ENCODE measurements at places on chromosomes 13 and 19.
A peak's percentile ranks its signal among the peaks of the same experiment; 100 is the strongest.

DNA sequence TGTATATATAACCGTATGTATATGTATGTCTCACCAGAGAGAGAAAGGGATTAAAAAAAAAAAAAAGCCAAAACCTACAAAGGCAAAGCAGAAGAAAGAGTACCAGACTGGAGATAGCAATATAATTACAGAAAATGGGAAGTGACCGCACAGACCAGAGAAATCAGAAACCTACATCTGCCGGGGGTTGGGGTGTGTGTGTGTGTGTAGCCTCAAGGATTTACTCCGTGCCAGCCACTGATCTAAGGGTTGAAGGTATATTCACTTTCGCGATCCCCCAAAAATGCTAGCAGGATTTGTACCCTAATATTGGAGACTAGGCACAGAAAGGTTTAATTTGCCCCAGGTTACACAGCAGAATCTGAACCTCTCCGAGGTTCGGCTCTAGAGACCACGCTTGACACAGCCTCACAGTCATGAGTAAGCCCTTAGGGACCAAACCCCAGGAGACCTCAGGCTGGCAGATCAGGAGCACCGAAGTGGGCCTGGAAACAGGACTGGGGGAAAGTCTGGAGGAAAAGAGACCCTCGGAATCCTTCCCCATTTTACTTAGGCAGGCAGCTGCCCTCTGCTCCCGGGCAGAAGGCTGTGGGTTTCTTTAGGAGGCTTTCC lies 14.8 kb downstream of the ARL11 start:
- no peak for DNase-seq

DNA sequence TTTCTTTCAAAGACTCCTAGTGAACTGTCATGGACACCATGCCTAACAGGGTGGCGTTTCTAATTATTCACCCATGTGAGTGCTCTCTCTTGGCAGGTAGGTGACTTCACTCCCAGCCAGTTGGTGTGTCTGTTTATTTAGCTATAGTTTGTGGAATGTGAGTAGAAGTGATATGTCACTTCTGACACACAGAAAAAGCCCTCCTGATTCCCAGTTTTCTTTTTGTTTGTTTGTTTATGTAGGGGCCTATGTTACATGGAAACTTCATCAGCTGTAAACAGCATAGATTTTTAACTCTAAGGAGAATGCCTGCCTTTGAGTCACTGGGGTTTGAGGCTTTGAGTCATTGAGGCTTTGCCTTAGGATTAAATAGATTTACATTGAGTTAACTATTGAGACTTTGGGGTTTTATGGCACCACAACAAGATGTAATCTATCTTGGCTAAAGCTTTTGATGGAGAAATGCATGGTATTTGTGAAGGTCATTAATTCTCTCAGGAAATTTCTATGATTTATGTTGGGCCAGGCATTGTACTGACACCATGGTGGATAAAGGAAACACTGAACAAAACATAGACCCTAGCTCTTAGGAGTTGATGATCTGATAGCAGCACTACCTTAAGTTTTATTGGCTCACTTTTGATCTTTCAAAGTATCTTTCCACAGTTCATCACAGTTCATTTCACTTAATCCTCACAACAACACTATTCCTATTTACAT lies 45.3 kb downstream of the UFM1 start:
- no peak for DNase-seq

DNA sequence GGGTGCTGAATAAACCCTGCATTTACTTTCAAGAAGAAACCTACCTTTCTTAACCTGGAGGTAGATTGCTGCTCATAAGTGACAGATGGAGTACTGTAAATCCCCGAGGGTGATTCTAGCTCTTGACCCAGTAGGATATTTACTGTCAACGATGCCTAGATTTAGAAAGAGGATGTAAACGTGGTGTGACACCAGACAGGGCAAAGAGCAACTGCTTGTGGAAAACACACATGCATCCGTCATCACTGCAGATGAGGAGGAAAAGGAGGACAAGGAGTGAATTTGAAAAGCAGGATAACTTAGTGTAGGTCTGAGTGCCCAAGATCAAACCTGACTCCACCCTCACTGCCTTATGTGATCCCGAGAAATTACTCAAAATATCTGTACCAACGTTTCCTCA lies 9.8 kb upstream of the CLN5 start:
- DNase-seq: no peak

GRCh38 chr13:95222733-95223018 lies 78.6 kb downstream of the ABCC4 start:
- no peak for DNase-seq

- peak; percentile 68 for DNase-seq
Observed at GRCh38 chr19:45693106-45693788, 781 bp downstream of the QPCTL start.

DNA sequence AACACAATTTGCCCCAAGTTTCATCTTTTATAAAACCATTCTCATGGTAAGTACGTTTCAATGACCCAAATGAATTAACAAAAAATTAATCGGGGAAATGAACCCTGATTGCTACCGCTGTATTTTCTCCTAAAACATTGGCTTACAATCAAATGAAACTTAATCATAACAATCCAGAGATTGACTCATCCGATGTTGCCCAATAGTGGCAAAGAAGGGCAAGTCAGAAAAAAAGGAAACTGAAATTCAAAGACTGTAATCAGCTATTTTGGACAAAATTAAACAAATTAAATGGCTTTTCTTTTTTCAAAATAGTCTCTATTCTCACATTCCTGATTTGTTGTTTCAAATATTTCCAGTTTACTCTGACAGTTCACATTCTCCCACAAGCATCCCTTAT lies 3.9 kb upstream of the ACOD1 start:
- no peak for DNase-seq

- no peak for DNase-seq
Observed at GRCh38 chr19:41206456-41206855, 12.6 kb upstream of the AXL start.

DNA sequence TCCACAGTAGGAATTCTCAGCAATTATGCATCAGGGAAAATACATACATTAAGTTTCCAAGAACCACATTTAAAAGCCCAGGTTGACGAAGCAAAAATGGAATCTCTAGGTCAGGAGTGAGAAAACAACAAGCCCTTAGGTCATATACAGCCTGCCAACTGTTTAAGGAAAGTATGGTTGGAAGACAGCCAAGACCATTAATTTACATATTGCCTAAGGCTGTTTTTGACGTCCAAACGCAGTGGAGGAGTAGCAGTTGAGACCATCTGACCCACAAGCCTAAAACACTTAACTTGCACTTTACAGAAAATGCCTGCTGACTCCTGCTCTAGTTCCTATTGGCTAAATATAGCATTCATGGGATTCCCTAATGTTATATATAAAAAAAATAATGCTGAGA lies 299.0 kb downstream of the ITGBL1 start:
- no peak for DNase-seq
